ENCODE measurements at places on chromosomes 4 and X. TPM values are rescaled to one million over a fixed set of nuclear protein-coding genes. Genes with fewer than 3 reads are reported as not detected.

DNA sequence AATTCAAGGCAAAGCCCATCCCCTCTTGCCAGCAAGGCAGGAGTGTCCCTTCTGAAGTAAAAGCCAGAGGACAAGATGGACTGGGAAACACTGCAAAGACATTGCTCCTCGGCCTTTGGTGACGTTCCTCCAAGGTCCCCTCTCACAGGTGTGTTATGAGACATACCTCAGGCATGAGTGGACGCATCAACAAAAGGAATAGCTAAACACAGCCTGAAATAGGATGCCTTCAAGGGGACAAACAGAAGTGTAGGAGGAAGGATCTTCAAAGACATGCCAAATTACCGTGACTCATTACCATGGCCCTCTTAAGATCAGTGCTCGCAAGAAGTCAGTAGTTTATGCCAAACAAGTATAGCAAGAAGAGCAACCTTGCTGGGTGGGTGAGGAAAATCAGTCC, 6.0 kb upstream of the IDS start:
- no peak for DNase-seq

DNA sequence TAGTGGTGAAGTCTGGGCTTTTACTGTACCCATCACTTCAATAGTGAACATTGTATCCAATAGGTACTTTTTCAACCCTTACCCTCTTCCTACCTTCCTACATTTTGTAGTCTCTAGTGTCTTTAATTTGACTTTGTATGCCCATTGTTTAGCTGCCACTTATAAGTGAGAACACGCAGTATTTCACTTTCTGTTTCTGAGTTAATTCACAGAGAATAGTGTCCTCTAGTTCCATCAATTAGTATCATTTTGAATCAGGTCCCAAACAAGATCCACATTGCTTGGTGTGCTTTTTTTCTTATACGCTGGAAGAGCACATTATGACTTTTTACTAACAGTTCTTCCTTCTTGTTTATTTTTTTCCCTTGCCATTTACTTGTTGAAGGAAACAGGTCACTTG, 176.0 kb upstream of the WDFY3 start:
- DNase-seq, result no peak

DNA sequence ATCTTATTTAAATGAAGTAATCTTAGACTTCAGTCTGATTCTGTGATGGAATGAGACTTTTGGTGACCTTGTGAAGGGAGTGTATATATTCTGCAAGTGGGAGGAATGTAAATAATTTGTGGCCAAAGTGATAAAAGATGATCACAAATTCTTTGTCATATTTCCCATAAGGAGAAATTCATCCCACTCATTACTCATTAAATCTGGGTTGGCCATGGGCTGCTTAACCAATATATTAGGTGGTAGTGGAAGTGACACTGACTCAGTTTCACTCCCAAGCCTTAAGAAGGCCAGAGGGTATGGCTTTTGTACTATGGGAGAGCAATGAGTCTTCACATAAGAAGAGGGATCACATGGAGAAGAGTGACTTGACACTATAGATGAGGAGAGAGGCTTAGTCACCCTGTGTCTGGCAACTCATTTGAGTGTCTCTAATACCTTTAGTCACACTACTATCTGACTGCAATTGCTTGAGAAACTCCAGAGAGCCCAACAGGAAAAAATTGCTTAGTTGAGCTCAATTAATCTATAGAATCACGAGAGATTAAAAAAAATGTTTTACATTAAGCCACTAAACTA, 408.2 kb upstream of the PITX2 start:
- peak; percentile 42 for DNase-seq

DNA sequence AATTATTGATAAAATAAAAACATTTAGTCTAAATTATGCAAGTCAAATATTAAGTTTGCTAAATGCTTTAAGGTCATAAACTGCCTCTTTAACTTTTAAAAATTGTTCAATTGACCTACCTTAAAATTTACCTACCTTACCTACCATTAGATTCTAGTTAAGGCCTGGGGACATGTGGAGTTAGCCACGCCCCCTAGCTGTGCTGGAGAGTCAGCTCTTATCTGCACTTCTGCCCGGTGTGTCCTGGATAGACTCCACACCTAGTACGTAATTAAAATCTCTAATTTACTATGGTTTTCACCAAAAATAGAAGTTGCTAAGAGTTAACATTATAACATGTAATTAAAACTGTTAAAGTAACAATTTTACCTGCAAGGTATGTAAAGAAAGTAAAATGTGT, 22.7 kb downstream of the TENM3 start:
- no peak for DNase-seq

DNA sequence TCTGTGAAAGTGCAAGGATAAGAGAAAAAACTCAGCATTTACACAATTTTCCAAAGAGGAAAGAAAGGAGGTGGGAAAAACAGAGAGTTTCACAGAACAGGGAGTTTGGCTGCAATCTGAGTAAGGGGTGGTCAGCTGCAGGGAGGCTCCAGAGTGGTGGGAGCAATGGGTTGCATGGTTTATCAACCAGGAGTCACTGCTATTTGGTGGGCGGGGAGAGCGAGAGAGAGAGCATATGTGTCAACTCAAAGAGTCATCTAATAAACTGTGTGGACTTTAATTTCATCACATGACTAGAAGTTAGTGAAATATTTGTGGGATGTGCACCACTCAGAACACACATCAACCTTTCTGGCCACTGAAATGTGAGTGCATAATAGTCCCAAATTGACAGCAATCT, 94.6 kb downstream of the FAM13A start:
- DNase-seq, result no peak

GRCh38 chrX:7244405-7244804, 96.5 kb upstream of the PUDP start:
- no peak for DNase-seq

Gene FHDC1
- 0.03 TPM for total RNA-seq

Gene XK
- total RNA-seq, result 1.5 TPM

DNA sequence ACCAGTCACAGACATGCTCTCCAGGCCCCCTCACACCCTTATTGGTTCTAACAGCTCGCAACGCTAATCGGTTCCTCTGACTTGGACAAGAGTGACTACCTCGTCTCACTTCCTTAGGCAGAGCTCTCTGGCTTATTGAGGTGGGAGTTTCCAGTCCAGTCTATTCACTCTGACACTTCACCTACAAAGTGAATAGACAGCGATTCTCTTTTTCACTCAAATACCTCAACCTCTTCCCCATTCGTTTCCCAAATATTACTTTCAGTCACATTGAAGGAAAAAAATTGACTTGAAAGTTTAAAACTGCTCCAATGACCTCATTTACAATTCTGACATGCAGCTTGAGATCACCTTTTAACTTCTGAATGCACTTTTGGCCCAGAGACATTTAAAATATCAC, 17.7 kb downstream of the HELT start:
- no peak for DNase-seq

DNA sequence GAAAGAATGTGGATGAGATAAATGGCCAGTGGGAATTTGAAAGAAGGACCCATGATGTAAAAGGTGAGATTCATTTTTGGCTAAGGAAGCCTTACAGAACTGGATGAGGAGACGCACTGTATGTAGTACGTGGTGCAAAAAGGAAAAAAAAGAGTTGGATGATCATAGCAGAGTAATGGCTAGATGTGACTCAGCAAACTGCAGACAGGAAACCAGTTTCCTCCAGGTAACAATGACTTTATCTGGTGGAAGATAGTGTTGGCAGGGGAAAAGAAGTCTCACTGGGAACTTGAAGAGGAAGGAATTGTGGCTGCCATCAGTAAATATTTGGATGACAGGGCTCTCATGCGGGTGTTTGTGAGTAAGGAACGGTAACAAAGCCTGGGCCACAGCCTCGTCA, 243.2 kb downstream of the CPE start:
- DNase-seq, result peak; percentile 43

GRCh38 chr4:40335525-40335894, 377 bp downstream of the CHRNA9 start:
- DNase-seq, result peak; percentile 76

- DNase-seq, result no peak
Measured at GRCh38 chr4:107635735-107636134, 84.3 kb downstream of the PAPSS1 start.

DNA sequence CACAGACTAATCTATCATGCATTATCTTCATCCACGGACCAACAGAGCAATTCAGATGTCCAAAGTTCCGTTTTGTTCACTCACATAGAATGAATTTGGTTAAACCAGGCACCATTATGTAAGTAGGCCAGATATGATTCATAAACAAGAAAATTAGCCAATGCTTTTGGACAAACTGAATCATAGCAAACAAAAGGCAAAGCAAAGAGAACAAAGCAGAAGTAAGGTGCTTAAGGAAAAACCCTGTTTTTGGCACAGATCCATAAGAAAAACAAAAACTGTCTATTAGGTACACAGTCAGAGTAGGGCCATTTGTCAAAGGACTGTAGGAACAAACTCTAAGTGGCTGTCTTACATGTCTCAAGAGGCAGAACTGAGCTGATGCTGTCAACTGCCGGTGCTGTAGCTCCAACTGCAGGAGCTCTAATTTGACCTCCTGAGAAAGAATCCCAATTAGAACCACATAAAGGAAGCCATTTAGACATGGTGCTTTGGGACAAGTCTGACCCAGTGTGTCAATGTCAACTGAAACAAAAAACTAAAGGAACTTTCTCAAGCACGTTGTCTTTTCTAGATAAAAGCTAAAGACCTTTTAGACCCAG, 146.7 kb downstream of the COL25A1 start:
- DNase-seq, result no peak

- no peak for DNase-seq
Measured at GRCh38 chr4:156620786-156621185, 350.8 kb downstream of the PDGFC start.

GRCh38 chrX:13411496-13412207, 91.8 kb upstream of the ATXN3L start:
- DNase-seq, result no peak

GRCh38 chr4:14262221-14262620, 634.7 kb upstream of the BOD1L1 start:
- DNase-seq, result no peak

Gene SMS
- total RNA-seq, result 325 TPM

- DNase-seq, result peak; percentile 86
Measured at GRCh38 chr4:38322714-38323113, 341.3 kb upstream of the KLF3 start.

Gene SPANXA2
- 0.23 TPM for total RNA-seq

Gene PCDH7
- 1.2 TPM for total RNA-seq

Gene PPEF1
- not detected for total RNA-seq

Gene ARMCX4
- total RNA-seq, result 0.98 TPM

Gene NXF2
- 0.76 TPM for total RNA-seq

Gene TIMM8A
- total RNA-seq, result 11.7 TPM

GRCh38 chr4:98614662-98615061, 43.7 kb downstream of the TSPAN5 start:
- no peak for DNase-seq

Gene ACOT9
- total RNA-seq, result 48.1 TPM

DNA sequence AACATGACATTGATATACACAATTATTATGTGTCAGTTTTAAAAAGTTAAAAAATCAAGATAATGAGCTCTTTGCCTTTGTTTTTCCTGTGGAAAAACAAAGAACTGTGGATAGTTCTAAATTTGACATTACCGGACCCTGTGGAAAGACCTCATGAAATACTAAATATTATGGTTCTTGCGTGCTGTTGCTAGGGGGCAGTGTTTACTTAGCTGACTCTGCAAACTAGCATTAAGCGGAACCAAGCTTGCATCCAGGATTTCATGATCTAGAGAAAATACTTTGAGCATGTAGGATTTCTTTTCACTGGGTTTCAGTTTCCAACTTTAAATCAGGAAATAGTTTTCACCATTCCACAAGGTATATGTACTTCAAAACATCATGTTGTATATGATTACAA, 33.6 kb downstream of the CLCN4 start:
- peak; percentile 37 for DNase-seq

DNA sequence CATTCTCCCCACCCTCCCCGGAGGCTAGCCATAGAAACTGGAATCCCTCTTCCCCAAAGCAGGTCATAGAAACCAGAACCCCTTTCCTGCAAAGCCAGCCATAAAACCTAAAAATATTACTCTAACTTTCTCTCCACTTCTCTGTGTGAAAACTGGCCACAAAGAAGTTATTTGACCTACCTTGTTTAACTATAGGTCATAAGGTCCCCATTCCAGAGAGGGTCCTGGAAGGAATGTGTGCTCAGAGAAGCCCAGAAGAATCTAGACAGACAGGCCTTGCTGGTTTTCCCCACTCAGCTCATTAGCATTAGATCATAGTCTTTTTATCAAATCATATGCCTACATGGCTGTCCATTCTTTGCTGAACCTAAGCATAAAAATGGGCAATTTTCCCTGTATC, 52.8 kb upstream of the TEX13A start:
- no peak for DNase-seq

DNA sequence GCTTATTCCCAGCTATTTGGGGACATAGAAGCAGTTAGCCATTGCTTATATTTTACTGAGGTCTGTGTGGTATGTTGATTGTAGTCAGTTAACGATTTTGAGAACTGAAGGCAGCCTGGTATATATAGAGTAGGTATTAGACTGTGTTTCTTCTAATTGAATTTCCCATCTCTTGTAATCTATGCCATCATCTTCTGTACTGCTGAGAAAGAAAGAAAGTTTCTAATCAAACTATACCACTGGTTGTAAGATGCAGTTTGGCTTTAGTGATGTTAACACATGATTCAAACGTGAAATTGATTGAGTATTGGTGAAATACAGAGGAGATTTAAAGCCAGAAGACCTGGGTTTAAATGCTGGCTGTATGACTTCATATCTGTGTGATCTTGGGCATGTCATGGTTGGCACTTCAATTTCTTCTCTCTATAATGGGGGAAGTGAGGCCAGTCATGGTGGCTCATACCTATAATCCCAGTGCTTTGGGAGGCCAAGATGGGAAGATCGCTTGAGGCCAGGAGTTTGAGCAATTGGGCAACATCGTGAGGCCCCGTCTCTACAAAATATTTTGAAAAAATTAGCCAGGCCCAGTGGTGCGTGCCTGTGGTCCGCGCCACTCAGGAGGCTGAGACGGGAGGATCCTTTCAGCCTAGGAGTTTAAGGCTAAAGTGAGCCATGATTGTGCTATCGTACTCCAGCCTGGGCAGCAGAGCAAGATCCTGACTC, 11.6 kb downstream of the HTT start:
- no peak for DNase-seq

GRCh38 chr4:150327262-150327780, 249.1 kb downstream of the DCLK2 start:
- no peak for DNase-seq

Gene KDR
- total RNA-seq, result 0.17 TPM

Gene IDH3G
- total RNA-seq, result 65.2 TPM

GRCh38 chrX:129938081-129938480, 32.1 kb downstream of the UTP14A start:
- DNase-seq, result no peak

Gene F8A3
- 0.06 TPM for total RNA-seq

Gene CENPI
- 18.4 TPM for total RNA-seq

Gene RHOXF2B
- total RNA-seq, result not detected

DNA sequence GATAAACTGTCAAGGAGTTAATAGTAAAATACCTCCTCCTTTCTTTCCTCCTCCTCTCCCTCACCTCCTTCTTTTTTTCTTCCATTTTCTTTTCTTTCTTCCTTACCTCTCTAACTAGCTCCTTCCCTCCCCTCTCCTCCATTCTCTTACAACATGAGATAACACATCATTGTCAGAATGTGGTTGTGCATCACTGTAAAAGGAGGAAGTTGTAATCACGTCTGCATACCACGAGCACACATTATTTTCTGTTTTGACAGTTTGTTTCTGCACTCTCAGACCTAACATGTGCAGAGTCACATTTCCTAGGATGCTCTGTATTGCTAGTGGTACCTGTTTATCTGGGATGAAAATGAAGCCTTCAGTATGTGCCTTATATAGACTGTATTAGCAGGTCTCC, 9.1 kb downstream of the SLIT2 start:
- DNase-seq, result no peak

- peak; percentile 70 for DNase-seq
Measured at GRCh38 chr4:71377561-71377960, 38.7 kb downstream of the SLC4A4 start.

Gene SYTL5
- 1.3 TPM for total RNA-seq

Gene EIF2S3
- 212 TPM for total RNA-seq

Data from HT1080 (cell line).